Mammary epithelial cell (primary cell): ENCODE measurements at places on chromosomes 1 and 21. TPM values are rescaled to one million over a fixed set of nuclear protein-coding genes. Genes with fewer than 3 reads are reported as not detected.

TSPAN2 gene
- total RNA-seq = 0.28 TPM in 1 of 2 replicates, not detected in the other

AK2 gene
- 157 TPM for total RNA-seq

SESN2 gene
- 98.5 and 179 TPM in 2 replicates for total RNA-seq

KIF26B gene
- 2.5 and 9.5 TPM in 2 replicates for total RNA-seq

PSRC1 gene
- 4.3 TPM for total RNA-seq

CCDC17 gene
- total RNA-seq = 2.7 and 3.8 TPM in 2 replicates

DPT gene
- not detected in 2 replicates for total RNA-seq

OR6N1 gene
- not detected in 2 replicates for total RNA-seq

SPATA6 gene
- 5.2 TPM for total RNA-seq

CRYZL1 gene
- total RNA-seq = 21.0 TPM

DHX9 gene
- total RNA-seq = 96.2 TPM

SERPINC1 gene
- total RNA-seq = 0.17 TPM

IGSF5 gene
- total RNA-seq = 0.17 TPM

PEAR1 gene
- total RNA-seq = 4.9 and 10.6 TPM in 2 replicates

SLAMF9 gene
- total RNA-seq = not detected in 2 replicates

SETD4 gene
- 20.6 and 21.3 TPM in 2 replicates for total RNA-seq

TMEM82 gene
- total RNA-seq = not detected

KCNA3 gene
- total RNA-seq = not detected in 2 replicates

OR2L3 gene
- 0.21 TPM in 1 of 2 replicates, not detected in the other for total RNA-seq

LMX1A gene
- total RNA-seq = not detected in 2 replicates
